ENCODE measurements at places on chromosomes 5 and 9.

DNA sequence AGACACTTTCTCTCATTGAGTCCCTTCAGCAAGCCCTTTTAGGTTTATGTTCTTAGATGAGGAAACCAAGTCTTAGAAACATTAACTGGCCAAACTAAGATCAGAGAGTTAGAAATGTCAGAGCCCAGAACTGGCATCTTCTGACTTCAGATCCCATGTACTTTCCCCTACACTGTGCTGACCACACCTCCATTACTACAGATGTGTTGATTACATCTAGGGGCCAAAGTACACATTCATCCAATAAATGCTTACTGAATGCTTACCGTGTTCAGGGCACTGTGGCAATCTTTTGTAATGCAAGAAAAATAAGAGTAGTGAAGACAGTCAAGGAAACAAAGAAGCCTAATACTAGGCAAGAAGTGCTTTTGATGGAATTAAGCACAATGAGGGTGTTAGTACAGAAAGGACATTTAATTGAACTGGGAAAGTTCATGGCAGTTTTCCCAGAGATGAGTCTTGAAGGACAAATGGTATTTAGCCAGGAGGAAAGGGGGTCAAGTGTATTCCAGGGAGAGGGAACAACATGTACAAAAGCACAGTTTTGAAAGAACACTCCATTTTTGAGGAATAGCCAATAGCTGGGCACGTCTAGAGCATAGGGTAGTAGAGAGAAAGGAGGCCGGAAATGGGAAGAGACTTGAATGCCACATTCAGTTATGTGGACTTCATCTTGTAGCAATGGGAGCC is 89.7 kb upstream of the CDKN2B start:
- DNase-seq, result no peak

DNA sequence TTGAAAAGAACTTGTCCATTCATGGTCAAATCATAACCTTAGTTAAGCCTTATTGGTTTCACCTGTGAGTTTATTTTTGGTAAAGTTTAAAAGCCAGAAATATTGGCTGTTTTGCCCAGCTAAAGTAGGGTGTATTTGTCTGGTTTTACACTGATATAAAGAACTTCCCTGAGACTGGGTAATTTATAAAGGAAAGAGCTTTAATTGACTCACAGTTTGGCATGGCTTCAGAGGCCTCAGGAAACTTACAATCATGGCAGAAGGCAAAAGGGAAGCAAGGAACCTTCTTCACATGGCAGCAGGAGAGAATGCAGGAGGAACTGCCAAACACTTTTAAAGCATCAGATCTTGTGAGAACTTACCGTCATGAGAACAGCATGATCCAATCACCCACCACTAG is 55.3 kb downstream of the JAKMIP2 start:
- DNase-seq, result no peak

DNA sequence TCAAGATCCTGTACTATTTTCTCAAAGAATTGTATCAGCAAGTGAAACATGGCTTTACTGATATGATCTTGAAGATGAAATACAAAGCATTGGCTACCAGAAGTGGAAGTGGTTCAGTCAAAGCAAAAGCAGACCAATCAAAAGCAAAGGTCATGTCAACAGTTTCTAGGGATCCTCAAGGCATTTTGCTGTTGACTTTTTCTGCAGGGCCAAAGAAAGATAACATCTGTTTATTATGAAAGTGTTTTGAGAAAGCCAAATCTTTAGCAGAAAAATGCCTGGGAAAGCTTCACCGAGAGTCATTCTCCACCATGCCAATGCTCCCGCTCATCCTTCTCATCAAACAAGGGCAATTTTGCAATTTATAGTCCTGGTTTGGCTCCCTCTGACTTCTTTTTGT is 90.3 kb upstream of the ACO1 start:
- no peak for DNase-seq

GRCh38 chr9:94911986-94912635 is 185.6 kb downstream of the AOPEP start:
- no peak for DNase-seq

DNA sequence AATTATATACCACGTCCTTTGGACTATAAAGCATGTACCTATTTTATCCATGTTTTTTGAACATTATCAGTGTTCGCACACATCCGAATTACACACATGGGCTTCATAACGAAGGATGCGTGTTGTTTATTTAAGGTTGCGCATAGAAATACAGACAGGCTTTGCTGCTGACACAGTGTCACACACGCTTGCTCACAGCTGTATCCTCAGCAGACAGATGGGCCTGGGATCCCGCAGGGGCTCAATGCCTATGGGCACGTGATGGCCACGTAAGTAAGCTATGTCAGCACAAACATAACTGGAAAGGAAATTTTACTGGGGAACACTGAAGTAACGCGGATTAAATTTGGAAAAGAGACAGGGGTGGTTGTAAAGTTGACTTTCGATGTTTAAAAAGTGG is 76.6 kb downstream of the OTULIN start:
- no peak for DNase-seq

GRCh38 chr5:138654281-138654867 is 79.2 kb upstream of the HSPA9 start:
- peak; percentile 77 for DNase-seq

DNA sequence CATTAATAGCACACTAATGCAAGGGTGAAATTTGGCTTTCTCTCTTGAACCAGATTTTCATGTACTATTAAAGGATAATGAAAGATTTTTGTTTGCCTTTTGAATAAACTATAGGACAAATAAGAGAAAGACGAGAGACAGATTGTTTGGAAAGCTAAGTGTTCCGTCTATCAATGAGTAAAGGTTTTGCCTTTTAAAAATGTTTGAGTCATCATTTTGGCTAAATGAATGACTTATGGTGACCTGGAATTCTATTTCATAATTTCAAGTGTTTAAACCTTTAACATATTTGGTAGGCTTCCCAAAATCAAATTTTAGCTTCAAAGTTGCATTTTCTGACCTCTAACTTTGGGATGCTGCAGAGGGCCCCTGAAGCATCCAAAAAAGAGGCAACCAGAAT is 145.2 kb downstream of the SLC25A46 start:
- DNase-seq, result no peak

DNA sequence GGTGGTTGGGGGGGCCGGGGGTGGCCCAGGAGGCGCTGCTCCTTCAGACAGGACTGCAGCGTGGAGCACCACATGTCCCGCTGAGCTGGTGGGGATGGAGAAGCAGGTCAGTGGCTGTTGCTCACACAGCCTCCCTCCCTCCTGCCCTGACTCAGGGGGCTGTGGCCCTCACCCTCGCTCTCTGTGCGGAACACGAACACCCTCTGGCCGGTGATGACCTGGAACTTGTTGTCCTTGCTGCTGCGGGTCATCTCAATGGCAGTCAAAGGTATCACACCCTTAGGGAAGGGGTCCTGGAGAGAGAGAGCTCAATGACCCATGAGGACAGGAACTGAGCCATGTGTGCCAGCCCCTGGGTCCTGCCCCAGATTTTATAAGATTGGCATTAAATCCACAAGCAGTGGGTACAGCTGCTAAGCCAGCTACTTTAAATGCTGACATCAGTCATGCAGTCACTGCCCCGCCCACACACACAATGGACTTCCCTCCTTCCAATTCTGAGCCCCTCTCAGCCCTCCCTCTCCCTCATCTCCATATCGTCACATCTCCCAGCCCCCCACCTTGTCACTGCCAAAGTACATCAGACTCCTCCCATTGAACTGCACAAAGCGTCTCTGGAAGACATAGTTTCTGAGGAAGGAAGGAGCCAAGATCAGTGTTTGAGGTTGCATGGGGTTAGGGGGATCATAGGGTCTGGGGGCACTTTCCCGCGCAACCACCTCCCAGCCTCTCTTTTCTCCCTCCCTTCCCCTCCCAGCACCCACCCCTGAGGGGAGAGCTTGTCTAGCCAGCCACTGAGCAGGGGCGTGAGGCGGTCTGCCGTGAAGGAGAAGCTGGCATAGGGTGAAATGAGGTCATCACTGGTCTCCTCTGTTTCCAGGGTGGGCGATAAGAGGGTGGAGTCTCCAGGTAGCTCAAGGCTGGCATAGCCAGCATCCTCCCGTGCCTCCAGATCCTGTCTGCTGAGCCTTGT is 8.9 kb downstream of the ARAP3 start:
- no peak for DNase-seq

DNA sequence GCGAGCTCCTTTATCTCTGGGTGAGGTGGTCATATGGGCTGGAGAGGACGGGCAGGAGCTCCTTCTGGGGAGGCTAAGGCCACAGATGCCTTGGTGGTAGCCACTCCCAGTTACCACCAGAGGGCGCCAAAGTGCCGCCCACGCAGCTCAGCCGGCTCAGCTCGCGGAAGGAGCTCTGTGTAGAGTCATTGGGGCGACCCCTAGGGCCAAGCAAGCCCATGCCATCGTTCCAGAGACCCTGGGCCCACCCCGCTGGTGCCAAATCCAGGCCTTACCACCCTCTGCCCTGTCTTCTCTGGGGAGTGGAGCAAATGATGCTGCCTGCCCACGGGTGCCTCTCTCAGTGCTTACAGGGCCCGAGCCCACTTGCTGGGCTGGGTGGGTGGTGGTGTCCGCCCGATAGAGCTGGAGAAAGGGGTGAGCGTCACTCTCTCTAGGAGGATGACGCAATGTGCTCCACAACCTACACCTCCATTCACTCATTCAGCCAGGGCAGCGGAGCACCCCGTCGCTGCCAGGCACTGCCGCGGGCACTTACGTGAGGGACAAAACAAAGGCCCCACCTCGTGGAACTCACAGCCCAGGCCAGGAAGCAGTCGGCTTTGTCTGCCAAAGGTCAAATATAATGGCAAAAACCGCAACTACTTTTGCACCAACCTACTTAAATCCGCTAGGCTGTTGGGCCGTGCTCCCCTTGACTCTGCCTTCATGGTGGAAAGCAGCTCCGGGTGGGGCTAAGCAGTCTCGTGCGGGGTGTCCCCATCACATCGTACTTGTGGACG is 13.8 kb downstream of the TSPAN17 start:
- DNase-seq, result peak; percentile 77

DNA sequence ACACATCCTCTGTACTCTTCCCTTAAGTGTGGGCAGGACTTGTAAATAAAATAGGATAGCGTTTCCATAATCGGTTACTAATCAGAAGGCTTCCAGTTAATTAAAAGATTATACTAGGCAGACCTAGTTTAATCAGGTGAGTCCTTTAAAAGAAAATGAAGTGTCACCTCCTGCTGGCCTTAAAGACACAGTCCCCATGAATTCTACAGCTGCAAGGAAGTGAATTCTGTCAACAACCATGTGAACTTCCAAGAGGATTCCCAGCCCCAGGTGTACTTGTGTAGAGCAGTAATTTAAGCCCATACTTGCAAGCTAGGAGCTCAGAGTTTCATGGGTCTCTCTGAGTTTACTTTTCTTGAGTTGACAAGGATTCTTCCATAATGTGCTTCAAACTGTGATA is 918.3 kb downstream of the DTWD2 start:
- DNase-seq, result no peak

- no peak for DNase-seq
Measured at GRCh38 chr9:111151537-111151936, 113.3 kb upstream of the LPAR1 start.

- DNase-seq, result no peak
Measured at GRCh38 chr5:55959208-55959607, 35.6 kb downstream of the IL6ST start.

- no peak for DNase-seq
Measured at GRCh38 chr5:131571669-131572168, 63.3 kb downstream of the RAPGEF6 start.

All from CD4-positive, alpha-beta T cell treated with Interleukin-1 beta for 1 hour (primary cell).